ENCODE measurements at places on chromosomes 13 and 19.

DNA sequence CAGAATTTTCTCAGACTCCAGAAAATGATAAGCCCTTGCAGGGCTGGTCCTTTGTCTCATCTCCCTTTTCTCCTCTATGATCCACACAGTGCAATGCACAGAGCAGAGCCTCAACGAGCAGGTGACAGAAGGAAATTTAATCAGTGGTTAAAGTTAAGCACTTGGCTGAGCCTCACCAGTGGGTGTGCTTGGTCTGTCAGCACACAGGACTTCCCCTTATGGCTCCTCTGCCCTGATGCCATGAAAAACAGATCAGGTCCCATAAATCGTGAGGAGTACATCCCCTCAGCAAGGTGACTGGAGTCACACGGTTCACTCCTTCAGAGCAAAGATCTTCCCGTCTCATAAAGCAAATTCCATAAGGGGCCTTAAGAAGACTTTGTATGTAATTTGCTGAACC, 818.2 kb downstream of the UQCRFS1 start:
- DNase-seq: no peak

DNA sequence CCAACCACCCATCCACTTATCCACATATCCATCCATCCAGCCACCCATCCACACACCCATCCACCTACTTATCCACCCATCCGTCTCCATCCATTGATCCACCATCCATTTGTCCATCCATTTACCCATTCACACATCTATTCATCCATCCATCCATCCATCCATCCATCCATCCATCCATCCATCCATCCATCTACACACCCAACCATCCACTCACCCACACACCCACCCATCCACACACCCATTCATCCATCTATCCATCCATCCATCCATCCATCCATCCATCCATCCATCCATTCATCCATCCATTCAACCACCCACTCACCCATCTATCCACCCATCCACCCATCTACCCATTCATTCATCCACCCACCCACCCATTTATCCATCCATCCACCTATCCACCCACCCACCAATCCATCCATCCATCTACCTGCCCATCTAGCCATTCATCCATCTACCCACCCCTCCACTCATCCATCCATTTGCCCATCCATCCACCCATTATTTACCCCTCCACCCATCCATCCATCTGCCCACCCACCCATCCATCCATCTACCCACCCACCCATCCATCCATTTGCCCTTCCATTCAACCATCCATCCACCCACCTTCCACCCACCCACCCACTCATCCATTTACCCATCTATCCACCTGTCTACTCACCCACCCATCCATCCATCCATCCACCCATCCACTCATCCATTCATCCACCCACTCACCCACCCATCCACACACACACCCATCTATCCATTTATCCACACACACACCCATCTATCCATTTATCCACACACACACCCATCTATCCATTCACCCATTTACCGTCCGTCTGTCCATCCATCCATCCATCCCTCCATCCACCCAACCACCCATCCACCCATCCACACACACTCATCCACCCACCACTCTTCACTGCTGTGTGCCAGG, 2.5 kb upstream of the TMPRSS9 start:
- DNase-seq: no peak

DNA sequence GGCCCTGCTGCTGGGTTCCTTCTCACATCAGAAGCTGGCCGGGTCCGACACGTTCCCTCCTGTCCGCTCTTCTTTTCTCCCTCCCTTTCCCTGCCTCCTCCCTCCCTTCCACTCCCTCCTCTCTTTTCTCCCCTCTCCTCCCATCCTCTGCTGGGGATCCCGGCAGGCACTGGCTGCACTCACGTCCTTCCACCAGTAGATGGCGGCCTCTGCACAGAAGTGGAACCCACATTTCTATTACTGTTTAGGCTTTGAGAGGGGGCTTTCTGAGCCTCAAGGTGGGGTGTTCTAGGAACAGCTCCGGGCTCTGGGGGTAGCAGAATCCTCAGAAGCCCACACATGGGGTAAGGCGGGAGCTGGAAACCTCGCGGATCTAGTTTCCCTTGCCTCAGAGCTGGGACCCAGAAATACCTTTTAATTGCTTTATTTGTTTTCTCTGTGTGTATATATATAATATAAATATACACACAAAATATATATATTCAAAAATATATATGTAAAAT, 294.2 kb downstream of the ZNF536 start:
- peak; percentile 61 for DNase-seq

- no peak for DNase-seq
Observed at GRCh38 chr13:43732726-43733125, 54.0 kb downstream of the ENOX1 start.

- peak; percentile 19 for DNase-seq
Observed at GRCh38 chr19:18494267-18494607, 27.6 kb downstream of the ELL start.

- DNase-seq: no peak
Observed at GRCh38 chr13:110483386-110483968, 78.0 kb downstream of the RAB20 start.
